ENCODE measurements at places on chromosomes 3 and 15.

DNA sequence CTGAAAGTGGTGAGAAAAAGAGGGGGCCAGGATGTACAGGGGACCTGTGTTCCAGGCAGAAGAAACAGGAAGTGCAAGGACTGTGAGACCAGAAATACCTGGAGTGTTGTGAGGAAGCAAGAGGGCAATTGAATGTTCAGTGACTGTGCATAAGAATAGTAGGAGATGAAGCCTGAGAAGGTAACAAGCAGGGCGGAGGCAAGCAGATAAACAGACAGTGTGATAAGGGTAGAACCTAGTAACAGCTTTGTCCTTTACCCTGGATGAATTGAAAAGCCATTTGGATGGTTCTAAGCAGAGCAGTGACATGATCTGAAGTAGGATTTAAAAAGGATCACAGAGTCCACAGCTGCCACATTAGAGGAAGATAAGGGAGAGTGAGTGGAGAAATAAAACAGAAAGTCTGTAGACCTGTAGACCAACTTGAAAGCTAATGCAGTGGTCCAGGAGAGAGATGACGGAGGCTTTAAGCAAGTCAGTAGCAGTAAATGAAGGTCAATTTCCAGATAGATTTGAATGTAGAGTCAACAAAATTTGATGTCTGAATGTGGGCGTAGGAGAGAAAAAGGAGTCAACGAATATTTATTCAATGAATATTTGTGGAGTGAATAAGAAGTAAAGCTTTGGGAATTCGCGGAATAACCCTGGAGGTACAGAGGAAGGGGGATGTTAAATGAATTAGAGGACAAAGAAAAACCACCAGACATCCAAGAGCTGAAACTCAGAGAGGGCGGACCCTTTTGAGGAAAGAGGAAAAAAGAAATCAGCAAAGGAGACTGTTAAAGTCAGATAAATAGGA lies 4.2 kb upstream of the PLOD2 start:
- no peak for DNase-seq

- peak; percentile 2 for DNase-seq
Observed at GRCh38 chr3:7710284-7710683, 791.3 kb upstream of the LMCD1 start.

DNA sequence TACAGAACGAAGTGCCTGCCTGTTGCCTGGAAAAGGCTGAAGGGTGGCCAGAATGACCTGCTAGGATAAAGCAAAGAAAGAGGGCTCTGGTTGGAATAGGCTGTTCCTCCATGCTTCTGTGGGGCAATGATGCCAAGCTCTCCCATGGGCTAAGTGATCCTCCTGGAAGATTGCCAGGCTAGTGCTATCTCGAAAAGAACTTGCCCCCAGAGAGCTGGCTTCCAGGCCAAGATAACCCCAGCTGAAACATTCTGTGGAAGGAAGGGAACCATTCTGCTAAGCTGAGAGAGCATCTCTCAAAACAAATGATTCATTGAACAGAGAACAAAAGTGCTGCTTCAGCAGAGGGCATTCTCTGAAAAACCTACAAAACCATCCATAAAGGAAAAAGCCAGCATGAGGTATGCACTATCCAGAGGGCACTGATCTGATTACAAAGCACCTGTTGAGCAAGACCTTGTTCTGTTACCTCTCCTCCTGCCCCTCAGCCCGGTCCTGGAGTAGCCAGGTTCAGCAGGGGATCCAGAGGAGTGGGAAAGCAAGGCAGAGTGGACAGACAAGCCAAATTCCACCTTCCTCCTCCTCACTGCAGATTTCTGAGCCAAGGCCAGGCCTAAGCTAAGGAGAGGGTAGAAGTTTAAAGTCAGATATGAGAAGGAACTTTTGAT lies 31.9 kb upstream of the SPRED1 start:
- DNase-seq: peak; percentile 8

- DNase-seq: no peak
Observed at GRCh38 chr3:45579251-45579650, 15.3 kb upstream of the LIMD1 start.

GRCh38 chr3:168077091-168077490 lies 18.6 kb downstream of the GOLIM4 start:
- DNase-seq: no peak

GRCh38 chr15:64001148-64001547 lies 45.1 kb downstream of the DAPK2 start:
- DNase-seq: no peak

GRCh38 chr15:62734706-62735105 lies 307.8 kb upstream of the TPM1 start:
- no peak for DNase-seq

- no peak for DNase-seq
Observed at GRCh38 chr3:73422571-73422970, 202.2 kb downstream of the PDZRN3 start.

DNA sequence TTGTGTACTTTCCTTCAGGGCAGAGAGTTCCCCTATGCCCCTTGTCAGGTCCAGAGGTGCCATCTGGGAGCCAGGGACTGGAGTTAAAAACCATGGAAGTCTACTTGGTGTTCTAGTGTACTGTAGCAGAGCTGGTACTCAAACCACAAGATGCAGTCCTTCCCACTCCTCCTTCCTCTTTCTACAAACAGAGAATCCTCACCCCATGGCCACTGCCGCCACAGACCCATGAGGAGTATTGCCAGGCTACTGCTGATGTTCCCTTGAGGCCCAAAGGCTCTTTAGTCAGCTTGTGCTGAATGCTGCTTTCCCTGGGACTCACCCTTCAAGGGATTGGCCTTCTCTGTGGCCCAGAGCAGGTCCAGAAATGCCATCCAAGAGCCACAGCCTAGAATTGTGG lies 229.2 kb upstream of the ZPLD1 start:
- no peak for DNase-seq

DNA sequence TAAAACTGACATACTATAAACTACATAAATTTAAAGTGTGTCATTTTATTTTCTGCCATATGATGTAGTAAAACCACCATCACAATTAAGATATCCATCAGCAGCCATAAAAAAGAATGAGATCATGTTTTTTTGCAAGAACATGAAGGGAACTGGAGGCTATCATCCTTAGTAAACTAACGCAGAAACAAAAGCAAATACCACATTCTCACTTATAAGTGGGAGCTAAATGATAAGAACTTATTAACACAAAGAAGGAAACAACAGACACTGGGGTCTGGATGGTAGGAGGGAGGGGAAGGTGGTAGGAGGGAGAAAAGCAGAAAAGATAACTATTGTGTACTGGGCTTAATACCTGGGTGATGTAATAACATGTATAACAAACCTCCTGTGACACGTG lies 24.6 kb downstream of the CCDC14 start:
- no peak for DNase-seq

DNA sequence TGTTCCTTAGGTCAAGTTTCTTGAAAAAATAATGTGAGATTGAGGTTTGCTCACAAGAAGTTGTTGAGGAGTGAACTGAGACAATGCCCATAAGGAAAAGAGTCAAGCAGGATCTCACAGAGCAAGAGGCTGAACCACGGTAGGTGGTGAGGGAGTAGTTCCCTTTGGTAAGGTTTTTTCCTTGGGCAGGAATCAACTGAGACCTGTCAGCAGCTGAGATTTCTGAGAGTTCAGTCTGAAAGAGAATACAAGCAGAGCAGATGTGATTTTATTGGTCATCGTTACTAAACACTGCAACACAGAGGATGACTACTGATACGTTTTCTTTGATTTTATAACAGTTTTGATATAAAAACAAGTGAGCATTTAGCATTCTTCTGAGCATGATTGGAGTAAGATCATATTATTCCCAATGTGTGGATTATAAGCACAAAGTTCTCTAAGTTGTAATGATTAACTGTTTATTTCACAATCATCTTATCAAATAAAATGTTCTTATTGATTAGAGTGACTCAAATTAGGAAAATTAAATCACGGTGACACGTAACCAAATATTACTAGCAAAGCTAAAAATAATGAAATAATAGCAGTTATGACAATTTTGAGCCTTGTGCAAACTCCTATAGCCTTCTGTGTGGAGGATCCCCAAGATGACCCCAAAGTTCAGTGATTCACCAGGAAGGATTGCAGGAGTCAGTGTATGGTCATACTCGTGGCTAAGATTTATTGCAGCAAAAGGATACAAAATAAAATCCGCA lies 346.2 kb upstream of the ZNF717 start:
- no peak for DNase-seq

- DNase-seq: no peak
Observed at GRCh38 chr3:53693451-53693850, 152.8 kb downstream of the CHDH start.

- DNase-seq: no peak
Observed at GRCh38 chr3:125213364-125213755, 812 bp upstream of the SLC12A8 start.

GRCh38 chr3:186979852-186980251 lies 49.5 kb downstream of the ST6GAL1 start:
- DNase-seq: no peak

- no peak for DNase-seq
Observed at GRCh38 chr15:52797625-52798501, 7.7 kb upstream of the ONECUT1 start.

DNA sequence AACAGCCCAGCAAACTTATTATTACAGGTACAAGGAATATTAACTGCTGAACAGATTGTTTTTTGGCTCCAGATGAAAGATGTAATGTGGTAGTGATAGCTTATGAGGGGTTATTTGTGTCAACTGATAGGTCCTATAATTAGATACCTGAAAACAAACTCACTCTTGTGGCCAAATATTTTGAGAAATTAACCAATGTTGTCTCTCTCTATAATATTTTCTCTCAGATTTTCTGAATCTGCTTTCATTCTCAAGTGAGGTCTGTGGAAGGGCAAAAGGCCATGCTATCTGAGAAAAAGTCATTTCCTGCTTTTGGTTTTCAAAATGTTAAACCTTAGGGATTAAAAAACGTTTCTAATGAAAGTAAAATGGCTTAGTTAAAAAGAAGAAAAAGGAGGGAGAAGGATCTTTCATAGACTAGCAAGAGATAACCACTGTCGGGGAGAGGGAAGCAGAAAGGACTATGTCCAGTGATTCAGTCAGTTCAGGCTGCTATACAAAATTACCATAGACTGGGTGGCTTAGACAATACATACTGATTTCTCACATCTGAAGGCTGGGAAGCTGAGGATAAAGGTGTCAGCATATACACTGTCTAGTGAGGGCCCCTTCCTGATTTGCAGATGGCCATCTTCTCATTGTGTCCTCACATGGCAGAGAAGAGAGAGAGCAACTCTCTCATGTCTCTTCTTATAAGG lies 277.5 kb upstream of the P2RY1 start:
- DNase-seq: no peak
